Gastroesophageal sphincter (tissue), 4 donors: ENCODE measurements at places on chromosomes 6 and 20. TPM values are rescaled to one million over a fixed set of nuclear protein-coding genes. Genes with fewer than 3 reads are reported as not detected.
A peak's percentile ranks its signal among the peaks of the same experiment; 100 is the strongest.

- peak; percentile 60 for ATAC-seq
Observed at GRCh38 chr6:33091957-33092356, 16.2 kb downstream of the HLA-DPB1 start.

DNA sequence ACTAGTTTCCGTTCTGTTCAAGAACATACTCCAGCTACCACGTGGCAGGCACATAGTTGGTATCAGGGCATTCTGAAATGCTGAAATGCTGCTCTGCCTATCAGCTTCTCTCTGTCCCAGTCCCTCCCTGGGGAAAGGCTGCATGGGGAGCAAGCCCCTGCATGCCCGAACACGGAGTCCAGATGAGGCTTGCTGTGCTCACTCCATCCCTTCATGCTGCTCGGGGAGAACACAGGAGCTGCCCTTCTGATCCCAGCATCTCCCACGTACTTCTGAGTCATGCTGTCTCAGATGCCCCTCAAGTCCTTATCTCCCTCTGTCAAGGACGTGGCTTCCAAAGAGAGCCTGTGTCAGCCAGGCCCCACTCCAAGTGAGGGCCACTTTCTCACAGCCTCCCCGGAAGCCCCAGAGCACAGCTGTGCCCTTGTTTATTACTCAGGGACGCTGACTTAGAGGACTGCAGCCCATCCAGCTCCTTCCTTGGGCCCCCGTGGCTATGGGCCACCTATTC, 29.4 kb downstream of the THBS2 start:
- peak; percentile 31 for ATAC-seq

GRCh38 chr20:50067461-50067860, 45.5 kb downstream of the UBE2V1 start:
- no peak for ATAC-seq

DNA sequence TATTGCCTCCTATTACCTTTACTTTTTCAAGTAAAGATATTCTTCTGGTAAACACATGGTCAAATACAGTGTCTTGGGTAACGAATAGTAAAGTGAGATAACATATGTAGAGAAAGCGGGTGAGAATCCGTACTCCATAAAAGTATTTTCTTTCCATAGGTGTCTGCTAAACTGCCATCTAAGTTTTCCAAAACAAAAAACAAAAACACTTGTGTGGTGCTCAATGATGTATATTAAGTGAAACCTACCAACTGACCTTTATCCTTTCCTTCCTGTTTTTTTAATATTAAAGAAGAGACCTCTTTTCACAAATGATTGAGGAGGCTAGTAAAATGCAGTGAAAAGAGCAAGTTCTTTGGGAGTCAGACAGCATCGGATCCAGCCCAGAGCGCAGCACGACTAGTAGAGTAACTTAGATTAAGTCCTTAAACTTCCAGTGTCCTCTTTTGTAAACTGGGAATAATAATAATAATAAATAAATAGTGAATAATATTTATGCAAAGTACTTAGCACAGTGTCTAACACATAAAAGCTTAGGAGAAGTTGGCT, 437 bp upstream of the CDKAL1 start:
- no peak for ATAC-seq

DNA sequence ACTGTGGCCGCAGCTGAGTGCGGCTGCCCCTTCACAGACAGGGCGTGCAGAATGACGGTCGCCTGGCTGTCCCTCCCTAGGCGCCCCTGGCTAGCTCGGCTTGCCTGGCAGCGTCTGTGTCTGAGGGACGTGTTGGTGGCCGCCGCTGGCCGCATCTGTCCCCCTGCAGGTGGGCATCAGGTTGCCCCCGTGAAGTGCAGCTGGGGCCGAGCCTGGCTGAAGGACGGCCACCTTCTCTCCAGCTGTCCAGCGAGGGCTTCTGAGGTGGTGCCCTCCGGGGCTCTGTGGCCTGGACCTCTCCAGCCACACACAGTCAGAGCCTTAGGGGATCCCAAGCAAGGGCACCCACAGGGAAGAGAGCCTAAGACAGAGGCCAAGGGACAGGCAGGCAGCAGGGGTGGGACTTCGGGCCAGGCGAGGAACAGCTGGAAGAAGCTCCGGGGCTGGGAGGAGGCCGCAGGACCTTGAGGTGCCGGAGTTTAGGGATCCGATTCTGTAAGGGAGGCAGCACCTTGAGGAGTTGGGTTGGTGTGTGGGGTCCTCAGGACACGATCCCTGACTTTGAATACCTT, 89.0 kb upstream of the EPB41L1 start:
- no peak for ATAC-seq

DNA sequence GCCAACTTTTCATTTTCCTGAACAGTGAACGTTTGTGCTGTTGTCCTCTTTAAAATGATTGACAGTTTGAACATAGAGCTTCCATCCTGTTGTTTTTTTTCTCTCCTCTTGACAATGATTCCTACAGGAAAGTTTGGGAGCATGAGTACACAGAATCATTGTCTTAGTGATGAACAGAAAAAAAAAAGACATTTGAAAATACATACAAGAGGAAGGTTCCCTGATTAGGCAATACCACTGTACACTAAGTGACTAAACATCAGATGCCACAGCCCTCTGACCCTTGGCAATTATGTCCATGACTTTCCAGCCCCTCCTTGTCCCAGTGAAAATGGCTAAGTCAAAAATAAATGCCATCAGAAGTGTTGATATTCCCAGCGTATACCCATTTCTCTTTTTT, 71.5 kb downstream of the RTN4IP1 start:
- ATAC-seq = no peak

DNA sequence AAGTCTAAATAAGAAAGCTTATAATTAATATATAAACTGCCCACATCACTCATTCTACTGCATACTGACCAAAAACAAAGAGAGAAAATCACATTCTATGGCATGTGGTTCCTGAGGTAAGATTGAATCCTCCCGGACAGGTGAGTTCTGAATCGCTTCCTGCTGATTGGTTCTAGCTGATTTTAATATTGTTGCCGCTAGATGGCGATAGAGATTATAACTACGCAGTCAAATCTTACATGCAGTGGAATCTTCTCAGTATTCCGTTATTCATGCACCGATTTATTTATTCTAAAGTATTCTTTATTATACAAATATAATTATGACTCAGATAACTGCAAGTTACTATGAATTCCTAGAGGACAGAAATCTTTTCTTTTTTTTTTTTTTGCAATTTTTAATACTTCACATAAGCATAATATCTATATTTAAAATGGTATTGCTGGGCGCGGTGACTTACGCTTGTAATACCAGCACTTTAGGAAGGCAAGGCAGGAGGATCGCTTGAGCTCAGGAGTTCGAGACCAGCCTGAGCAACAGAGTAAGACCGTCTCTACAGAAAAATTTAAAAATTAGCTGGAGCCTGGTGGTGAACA, 24.2 kb upstream of the TMX4 start:
- peak; percentile 25 for ATAC-seq

DNA sequence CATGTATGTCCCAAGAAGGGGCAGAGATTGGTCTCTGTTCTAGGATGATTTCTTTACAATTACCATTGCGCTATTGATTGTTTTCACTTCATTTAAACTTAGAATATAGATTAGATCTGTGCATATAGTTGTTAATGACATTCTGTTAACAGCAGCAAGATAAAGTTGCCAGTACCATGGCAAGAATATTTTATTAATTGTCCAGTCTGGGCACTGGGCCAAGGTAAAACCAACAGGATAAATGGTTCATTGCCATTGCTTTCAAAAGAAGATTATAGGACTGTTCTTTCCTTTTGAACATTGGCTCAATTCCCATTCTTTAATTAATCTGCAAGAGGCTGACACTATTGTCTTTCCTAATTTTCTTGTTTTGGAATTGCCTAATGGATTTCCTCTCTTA, 592.4 kb downstream of the RFPL4B start:
- no peak for ATAC-seq

- ATAC-seq = no peak
Observed at GRCh38 chr6:160190081-160190480, 68.5 kb downstream of the SLC22A1 start.

DNA sequence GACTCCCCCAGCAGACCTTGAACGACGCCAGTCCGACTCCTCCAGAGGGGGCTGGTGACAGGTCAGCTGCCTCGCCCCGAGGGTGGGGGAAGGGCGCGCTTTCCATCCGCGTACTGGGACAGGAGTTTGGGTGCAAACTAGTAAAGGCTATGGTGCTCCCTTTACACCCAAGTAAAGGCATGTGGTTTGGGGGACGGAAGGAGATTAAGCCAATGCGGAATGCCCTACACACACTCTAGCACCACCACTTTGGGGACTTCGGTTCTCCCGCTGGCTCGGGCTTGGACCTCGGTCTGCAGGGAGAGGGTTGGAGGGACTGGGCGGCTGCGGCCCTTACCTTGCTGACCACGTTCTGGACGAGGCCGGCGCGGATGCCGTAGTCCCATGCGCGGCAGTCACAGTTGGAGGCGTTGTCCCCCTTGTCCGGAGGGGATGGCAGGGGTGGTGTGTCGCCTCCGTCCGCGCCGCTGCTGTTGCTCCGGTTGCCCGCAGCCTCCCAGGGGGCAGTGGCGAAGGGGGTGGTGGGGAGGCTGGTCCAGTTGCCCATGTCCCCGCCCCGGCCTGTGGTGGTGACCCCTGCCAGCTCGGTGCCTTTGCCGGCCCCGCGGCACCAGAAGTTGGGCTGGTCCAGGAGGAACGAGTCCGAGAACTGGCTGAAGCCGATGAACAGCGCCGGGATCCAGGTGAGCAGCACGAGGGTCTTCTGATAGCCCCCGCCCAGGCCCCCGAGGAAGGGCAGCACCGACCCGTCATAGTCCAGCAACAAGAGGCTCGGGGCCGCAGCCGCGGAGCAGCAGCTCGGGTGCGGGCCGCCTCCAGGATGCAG, 1.1 kb downstream of the SLC22A23 start:
- ATAC-seq = no peak

DNA sequence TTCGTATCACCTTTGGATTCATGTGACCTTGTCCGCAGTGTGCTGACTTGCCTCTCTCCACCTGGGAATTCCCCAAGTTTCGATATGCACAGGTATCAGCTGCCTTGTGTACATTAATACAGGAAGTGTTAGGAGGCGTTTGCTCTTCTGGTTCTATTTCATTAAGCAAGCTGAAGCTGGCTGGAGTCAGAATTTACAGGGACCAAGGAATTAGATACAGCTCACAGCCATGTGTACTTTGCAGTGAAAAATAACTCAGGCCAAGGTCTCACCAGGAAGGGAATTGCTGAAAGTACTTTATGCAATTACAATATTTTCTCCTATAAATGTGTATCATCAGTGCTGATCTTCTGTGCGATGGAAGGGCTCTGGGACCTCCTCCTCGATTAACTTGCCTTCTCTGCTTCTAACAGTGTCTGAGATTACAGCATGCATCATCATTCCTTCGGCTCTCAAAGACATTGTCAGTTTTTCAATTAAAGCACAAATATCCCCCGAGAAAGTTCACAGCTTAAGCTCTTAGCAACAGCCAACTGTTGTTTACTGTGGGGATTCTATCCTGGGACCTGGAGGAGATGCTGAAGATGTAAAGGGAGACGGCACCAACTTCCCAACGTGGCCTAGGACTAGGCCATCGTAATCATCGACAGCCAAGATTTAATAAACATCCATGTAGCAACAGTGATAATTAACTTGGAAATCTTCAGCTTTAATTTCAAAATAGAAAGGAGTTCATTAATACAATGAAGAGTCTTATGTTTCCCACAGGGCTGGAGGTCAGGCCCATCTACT, 13.8 kb upstream of the TIAM2 start:
- ATAC-seq = no peak

The HLA-DOA gene
- 4.4 TPM for total RNA-seq

The FAXC gene
- 23.2 TPM for total RNA-seq

The CDC5L gene
- total RNA-seq = 30.7 TPM

The DUSP15 gene
- 8.2 TPM for total RNA-seq

The SUMO4 gene
- total RNA-seq = 2.4 TPM

The SPATS1 gene
- total RNA-seq = not detected

The KCNS1 gene
- total RNA-seq = not detected

The BNIP5 gene
- not detected for total RNA-seq

The WFDC2 gene
- 7.0 TPM for total RNA-seq

The MYB gene
- 0.13 TPM for total RNA-seq

The FAM217B gene
- 8.1 TPM for total RNA-seq

The NT5E gene
- 25.2 TPM for total RNA-seq

The OR2B6 gene
- not detected for total RNA-seq
